Thoracic aorta (tissue), 2 donors: ENCODE measurements at places on chromosomes 2 and 18.

DNA sequence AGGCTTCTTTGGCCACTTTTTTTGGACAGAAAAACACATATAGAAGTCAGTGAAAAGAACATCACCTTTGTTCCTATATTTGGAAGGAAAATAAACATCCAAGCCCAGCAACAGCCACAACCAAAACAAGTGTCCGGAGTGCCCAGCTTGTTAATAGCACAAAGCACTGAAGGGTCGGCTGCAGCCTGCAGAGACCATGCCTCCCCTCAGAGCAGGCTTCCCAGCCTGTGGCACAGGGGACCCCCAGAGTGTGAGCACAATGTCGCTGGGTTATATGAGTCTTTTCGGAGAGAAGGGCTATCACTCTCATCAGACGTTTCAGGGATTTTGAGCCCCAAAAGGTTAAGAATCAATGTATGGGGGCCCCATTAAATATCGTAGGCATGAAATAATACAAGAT lies 6.2 kb upstream of the CIDEA start:
- DNase-seq: no peak

DNA sequence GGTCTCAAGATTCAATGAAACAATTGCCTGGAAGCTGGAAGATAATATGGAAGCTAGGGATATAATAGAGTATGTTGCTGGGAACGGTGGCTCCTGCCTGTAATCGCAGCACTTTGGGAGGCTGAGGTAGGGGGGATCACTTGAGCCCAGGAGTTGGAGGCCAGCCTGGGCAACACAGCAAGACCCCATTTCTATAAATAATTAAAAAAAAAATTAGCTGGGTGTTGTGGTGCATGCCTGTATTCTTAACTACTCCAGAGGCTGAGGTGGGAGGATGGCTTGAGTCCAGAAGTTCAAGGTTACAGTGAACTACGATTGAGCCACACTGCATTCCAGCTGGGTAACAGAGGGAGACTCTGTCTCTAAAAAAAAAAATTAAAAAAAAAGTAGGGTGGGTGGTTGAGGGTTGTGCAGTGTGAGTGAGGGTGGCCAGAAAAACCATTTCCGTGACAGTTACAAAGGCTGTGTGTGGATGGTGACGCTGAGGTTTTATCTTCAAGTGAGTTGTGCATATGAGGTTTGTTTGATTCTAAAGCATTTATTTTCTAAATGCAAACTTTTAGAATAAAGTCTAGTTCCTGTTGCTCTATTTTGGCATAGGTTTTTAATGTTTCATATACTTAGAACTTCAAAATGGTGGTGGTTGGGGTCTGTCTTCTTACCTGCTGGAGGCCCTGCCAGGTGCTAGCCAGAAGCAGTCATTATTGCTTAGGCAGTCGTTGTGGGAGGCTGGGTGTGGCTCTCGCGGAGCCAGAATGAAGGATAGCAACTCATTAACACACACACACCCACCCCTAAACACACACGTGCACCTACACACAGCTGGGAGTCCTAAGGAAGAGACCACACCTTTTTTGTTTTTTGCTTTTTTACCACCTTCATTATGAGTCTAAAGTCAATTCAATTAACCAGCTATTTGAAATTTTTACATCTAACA lies 4.7 kb upstream of the IL1R2 start:
- DNase-seq: no peak

GRCh38 chr2:53424902-53425301 lies 342.7 kb upstream of the CHAC2 start:
- DNase-seq: no peak

GRCh38 chr2:136005462-136006196 lies 20.2 kb upstream of the DARS1 start:
- no peak for DNase-seq

- no peak for DNase-seq
These were observed 82.1 kb upstream of the TANK start for GRCh38 chr2:161078211-161078539.

GRCh38 chr18:13285874-13286273 lies 67.3 kb downstream of the LDLRAD4 start:
- DNase-seq: no peak

DNA sequence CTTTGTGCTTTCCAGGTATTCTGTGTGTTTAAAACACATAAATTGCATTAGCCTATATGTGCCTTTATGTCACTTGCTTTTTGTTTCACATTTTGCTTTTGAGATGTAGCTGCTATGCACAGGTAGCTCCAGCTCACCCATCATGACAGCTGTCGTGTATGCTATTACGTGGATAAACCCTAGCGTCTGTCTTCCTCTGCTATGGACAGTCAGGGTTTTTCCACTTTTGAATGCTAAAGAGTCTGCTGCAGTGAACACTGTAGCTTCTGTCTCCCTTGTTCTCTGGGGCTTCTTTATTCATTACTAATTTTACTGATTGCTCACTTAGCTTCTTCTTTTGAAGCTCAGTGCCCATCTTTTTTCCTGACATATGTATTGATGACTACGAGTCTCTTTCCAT lies 24.7 kb upstream of the MBP start:
- no peak for DNase-seq

- DNase-seq: no peak
These were observed 72.6 kb downstream of the AOX1 start for GRCh38 chr2:200658278-200658864.

DNA sequence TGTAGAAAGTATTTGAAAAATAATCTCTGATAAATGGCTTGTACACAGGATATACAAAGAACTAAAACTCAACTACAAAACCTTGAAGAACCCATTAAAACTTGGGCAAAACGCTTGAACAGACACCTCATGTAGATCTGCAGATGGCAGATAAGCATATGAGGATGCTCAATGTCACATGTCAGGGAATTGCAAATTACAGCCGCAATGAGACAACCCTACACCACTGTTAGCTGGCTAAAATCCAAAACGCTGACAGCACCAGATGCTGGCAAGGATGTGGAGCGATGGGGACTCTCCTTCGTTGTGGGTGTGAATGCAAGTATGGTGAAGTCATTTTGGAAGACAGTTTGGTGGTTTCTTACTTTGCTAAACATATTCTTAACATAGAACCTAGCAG lies 53.7 kb downstream of the SNTG2 start:
- DNase-seq: no peak

DNA sequence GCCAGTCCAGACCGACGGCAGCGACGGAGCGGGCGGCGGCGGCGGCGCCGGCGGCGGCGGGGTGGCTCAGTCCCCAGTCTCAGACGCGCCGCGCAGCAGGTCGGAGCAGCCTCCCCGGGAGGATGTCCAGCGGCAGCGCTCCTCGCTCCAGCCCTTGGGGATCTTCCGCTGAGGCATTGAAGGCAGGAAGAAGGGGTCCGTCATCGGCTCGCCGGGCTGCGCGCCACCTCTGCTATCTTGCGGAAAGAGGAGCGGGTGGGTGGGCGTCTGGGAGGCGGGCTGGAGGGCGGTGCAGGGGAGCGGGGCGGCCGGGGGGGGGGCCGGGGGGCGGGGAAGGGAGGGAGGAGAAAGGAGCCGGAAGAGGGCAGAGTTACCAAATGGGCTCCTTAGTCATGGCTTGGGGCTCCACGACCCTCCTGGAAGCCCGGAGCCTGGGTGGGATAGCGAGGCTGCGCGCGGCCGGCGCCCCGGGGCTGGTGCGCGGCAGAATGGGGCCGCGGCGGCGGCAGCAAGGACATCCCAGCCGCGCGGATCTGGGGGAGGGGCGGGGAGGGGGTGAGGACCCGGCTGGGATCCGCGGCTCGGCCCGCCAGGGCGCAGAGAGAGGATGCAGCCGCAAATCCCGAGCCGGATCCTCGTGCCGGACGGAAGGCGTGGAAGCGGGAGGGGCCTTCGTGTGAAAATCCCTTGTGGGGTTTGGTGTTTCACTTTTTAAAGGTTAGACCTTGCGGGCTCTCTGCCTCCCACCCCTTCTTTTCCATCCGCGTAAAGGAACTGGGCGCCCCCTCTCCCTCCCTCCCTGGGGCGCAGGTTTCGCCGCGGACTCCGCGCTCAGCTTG lies at the start of gene NETO1:
Gene NETO1 (minus strand): TSS at position 242 of the 839 bp plus-strand sequence. CDS start 696 bp downstream, outside the sequence.
- DNase-seq: no peak

DNA sequence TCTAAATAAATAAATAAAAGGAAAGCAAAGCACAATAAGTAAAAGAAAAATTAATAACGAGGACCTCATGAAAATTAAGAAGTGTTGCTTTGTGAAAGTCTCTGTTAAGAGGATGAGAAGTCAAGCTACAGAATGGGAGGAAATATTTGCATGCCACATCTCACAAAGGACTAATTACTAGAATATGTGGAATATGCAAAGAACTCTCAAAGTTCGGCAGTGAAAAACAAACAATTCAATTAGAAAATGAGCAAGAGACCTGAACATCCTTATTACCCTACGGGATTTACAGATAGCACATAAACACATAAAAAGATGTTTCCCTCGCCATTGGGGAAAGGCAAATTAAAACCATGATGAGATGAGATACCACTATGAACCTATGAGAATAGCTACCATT lies 23.3 kb downstream of the CYP26B1 start:
- no peak for DNase-seq

GRCh38 chr2:221802089-221802488 lies 230.0 kb upstream of the EPHA4 start:
- DNase-seq: no peak

DNA sequence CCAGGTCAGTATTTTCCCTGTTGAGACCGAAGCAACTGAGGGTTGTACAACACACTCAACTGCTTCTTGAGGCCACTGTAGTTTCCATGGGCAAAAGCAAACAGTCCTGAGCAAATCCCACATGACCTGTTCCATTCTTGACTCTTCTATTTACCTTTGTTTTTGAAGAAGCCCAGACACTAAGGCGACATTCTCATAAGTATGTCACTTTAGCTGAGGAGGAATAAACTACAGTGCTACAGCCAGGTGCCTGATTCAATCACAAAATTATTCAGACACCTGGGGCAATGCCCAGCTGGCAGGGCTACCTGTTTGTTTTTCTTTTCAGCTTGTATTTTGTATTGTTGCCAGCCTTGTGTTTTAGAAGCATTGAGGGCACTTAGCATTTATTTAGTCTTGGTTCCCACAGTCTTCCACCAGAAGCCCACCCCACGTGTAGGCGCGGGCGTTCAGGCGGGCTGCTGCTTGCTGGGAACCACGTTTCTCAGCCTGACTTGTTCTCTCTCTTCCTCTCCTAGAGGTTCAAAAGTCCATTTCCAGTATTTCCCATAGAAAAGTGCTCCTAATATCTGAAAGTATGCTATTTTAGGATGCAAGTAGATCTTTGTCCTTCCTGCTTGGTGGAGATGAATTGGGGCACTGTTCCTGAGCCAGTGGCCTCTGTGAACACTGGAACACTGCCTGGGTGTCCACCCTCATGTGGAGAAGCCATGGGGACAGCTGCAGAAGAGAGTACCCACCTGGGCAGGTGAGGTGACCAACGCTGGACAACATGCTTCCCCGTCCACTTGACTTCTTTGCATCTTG lies 99.0 kb upstream of the COPS8 start:
- no peak for DNase-seq

DNA sequence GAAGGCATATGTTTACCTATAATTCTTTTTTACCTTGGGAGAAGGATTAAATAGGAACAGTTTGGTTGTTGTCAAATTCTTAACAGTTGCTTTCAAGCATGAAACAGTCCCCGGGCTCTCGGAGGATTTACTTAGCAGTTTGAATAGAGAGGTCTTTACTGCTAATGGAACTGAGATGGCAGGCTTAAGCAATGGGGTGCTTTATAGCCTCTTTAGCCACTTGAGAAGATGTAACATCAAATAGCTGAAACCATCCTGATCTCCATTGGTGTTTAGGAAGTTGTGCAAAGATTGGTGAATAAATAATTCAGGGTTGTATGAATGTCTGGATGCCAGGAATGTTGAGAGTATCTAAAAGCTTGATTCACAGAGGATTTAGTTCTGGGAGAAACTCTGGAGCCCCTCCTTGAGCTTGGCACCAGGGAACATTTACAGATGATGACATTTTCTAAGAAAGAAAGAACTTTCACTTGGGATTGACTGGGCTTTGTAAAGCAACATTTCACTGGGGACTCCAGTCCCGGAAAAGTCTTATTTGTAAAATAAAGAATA lies 51.9 kb downstream of the PTPRM start:
- no peak for DNase-seq

GRCh38 chr2:67079729-67080128 lies 317.4 kb upstream of the ETAA1 start:
- no peak for DNase-seq

- DNase-seq: no peak
These were observed 27.5 kb downstream of the REEP1 start for GRCh38 chr2:86309966-86310365.

GRCh38 chr2:127134833-127135830 lies 28.2 kb upstream of the BIN1 start:
- DNase-seq: no peak

DNA sequence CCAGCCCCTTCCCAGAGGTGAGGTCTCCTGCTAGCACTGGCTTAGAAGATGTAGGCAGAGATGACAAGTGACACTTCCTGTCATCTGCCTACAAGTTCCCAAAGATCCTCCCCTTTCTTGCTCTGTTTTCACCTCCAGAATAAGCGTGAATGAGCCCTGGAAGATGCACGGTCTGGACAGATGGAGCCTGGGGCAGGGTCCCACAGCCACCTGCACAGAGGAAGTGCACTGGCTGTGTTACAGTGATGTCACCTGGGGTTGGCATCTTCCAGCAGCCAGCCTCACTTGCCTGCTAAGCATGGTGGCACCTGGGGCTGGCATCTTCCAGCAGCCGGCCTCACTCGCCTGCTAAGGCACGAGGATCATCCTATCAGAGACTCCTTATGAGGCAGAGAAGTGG lies 32.3 kb downstream of the TMEM18 start:
- DNase-seq: no peak

- DNase-seq: no peak
These were observed 99.6 kb downstream of the MAP3K20 start for GRCh38 chr2:173175222-173175621.

DNA sequence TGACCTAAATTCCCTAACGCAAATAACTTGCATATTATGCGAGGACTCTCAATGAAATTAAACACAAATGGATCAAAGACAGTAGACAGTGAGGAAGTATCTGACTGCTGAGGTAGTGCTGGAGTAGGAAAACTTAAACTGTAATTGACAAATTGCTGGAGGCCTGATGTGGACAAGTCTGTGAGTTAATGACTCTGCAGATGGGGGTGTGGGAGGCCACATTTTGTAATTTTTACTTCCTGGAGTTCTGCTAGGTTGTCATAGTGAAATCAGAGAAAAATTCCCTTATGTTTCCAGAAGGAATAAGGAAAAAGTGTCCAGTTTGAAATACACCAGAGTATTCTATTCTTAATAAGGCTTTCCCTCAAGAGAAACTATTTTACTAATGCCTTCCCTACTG lies 333.0 kb upstream of the CNTNAP5 start:
- DNase-seq: no peak
